Caco-2 (cell line): ENCODE measurements at places on chromosomes 6 and 20. TPM values are rescaled to one million over a fixed set of nuclear protein-coding genes. Genes with fewer than 3 reads are reported as not detected.

The CST11 gene
- not detected in 2 replicates for total RNA-seq

GRCh38 chr6:28207510-28208110 lies 17.5 kb upstream of the ZSCAN9 start:
- no peaks in the 10 kb centered on the region for H3K36me3 ChIP-seq
- no peak overlapping the region for H3K27ac ChIP-seq
- no peaks in the 10 kb centered on the region for H3K4me1 ChIP-seq
- DNase-seq = no peak
- H3K4me3 ChIP-seq = no peak overlapping the region
- no peaks in the 10 kb centered on the region for H3K27me3 ChIP-seq

DNA sequence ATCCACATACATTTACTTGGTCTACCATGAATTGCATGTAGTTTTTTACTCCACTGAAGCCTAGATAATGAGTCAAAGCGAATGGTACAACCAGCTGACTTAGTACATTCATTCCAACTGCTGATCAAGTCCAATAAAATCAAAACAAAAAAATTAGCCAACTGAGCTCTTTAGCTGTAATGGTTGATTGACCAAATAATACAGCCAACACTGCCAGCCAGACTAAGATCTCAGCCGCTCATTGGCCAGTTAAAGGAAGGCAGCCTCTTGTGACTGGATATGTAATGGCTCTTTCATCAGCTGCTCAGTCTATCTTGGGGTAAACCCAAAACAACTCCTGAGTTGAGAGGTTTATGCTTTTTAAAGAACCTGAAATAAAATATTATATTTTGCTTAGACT lies 204.3 kb upstream of the RSPO3 start:
- H3K4me3 ChIP-seq = no peak overlapping the region
- no peaks in the 10 kb centered on the region for H3K4me1 ChIP-seq
- H3K36me3 ChIP-seq = no peaks in the 10 kb centered on the region
- no peak for DNase-seq
- H3K27me3 ChIP-seq = no peaks in the 10 kb centered on the region
- no peak overlapping the region for H3K27ac ChIP-seq

DNA sequence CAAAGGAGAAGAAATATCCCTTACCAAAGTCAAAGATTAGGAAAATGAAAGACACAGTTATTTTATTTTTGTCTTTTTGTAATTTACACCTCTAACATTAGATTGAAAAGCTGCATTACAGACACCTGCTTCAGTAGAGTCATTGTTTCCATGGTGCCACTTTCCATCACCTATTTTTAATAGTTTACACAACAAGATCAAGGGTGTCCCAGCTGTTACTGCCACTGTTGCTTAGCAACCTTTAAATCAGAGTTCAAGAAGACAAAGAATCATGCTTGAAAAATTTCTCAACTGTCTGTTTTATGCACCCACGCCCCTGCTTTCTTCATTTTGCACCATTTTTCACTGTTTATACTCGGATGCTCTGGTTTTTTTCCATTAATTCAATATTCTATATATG lies 668.2 kb upstream of the GJE1 start:
- H3K4me1 ChIP-seq = no peaks in the 10 kb centered on the region
- no peaks in the 10 kb centered on the region for H3K36me3 ChIP-seq
- H3K27ac ChIP-seq = no peak overlapping the region
- no peak for DNase-seq
- no peaks in the 10 kb centered on the region; the same call in 1 of the 2 replicates for H3K27me3 ChIP-seq
- no peak overlapping the region for H3K4me3 ChIP-seq

DNA sequence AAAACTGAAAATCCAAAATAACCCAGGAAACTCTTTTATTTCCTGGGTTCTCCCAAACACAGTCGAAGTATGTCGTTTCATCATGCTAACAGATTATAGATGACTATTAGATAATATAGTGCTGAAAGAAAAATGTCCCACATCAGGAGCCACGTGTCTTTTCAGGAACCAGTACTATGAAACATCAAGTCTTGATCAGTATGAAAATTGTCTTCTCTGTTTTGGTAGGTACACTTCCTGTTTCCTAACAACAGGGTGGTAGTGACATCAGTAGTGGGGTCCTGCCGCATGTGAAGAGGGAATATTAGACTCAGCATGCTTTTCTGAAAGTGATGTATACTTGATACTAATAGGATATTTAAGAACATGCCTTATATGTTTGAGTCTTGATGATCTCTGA lies 136.7 kb downstream of the HIVEP1 start:
- no peaks in the 10 kb centered on the region for H3K27me3 ChIP-seq
- no peak overlapping the region for H3K4me3 ChIP-seq
- no peaks in the 10 kb centered on the region for H3K4me1 ChIP-seq
- no peaks in the 10 kb centered on the region for H3K36me3 ChIP-seq
- no peak for DNase-seq

GRCh38 chr6:165092881-165093595 lies 216.4 kb downstream of the C6orf118 start:
- peak overlapping the region; percentile 53 for H3K27ac ChIP-seq
- no peaks in the 10 kb centered on the region for H3K4me1 ChIP-seq
- H3K4me3 ChIP-seq = no peak overlapping the region
- no peaks in the 10 kb centered on the region for H3K27me3 ChIP-seq

GRCh38 chr6:41560431-41561192 lies 14.4 kb downstream of the FOXP4 start:
- no peak overlapping the region for H3K27ac ChIP-seq
- no peaks in the 10 kb centered on the region; the same call in 1 of the 2 replicates for H3K4me1 ChIP-seq
- H3K27me3 ChIP-seq = no peaks in the 10 kb centered on the region
- no peak overlapping the region for H3K4me3 ChIP-seq

DNA sequence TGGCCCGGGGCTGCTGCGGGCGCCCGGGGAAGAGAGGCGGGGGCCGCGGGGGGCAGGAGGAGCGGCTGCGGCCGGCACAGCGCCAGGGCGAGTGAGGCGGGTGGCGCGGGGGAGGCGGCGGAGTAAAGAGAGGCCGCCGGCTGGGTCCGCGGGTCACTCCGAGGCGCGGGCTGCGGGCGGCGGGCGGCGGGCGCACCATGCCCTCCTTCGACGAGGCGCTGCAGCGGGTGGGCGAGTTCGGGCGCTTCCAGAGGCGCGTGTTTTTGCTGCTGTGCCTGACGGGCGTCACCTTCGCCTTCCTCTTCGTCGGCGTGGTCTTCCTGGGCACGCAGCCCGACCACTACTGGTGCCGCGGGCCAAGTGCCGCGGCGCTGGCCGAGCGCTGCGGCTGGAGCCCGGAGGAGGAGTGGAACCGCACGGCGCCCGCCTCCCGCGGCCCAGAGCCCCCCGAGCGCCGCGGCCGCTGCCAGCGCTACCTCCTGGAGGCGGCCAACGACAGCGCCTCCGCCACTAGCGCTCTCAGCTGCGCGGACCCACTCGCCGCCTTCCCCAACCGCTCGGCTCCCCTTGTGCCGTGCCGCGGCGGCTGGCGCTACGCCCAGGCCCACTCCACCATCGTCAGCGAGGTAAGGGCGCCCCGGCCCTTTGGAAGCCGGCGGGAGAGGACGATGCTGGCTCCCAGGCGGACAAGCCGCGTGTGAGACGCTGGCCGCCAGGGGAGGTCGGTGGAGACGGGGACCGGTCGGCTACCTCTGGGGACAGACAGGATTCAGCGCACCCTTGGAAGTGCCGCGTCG lies at the start of gene SLC22A3:
TSS of gene SLC22A3 (plus strand) at position 156 of the 797 bp plus-strand sequence. CDS start at position 198, 42 bp downstream.
- no peaks in the 10 kb centered on the region; the same call in 1 of the 2 replicates for H3K36me3 ChIP-seq
- H3K27ac ChIP-seq = no peak within 1 kb of the TSS
- H3K27me3 ChIP-seq = no peaks in the 10 kb centered on the region

DNA sequence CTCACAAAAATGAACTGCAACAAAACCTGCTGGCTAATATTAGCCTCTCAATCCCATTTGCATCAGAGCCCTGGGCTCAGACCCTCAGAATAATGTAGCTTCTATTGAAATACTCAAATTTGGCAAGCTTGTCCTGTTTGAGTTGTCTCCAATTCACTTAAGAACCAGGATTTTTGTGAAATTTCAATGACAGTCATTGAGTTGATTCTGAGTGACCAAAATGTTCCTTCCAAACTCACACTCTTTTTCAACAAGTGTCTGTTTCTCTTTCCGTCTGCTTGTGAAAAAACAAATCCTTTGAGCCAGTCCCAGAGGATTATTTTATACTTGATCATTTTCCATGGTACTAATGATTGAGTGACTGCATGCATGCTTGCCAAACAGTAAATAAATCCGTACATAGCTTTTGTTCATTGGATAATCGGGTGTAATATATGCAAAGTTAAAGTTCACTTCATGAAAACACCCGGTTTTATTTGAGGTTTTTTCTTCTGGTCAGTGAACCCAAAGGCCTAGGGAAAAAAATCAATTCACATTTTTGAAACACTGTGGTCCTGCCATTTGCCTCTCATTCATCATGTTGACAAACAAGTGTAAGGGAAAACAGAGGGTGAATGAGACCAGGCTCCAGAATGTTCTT lies 16.4 kb upstream of the SLC22A2 start:
- no peaks in the 10 kb centered on the region for H3K36me3 ChIP-seq
- H3K27me3 ChIP-seq = no peaks in the 10 kb centered on the region
- DNase-seq = no peak
- no peaks in the 10 kb centered on the region for H3K4me1 ChIP-seq
- H3K4me3 ChIP-seq = no peak overlapping the region

The CUTA gene
- total RNA-seq = 166 and 177 TPM in 2 replicates

GRCh38 chr6:123168892-123169773 lies 173.1 kb downstream of the CLVS2 start:
- H3K36me3 ChIP-seq = no peaks in the 10 kb centered on the region
- no peak for DNase-seq
- H3K4me3 ChIP-seq = no peak overlapping the region

DNA sequence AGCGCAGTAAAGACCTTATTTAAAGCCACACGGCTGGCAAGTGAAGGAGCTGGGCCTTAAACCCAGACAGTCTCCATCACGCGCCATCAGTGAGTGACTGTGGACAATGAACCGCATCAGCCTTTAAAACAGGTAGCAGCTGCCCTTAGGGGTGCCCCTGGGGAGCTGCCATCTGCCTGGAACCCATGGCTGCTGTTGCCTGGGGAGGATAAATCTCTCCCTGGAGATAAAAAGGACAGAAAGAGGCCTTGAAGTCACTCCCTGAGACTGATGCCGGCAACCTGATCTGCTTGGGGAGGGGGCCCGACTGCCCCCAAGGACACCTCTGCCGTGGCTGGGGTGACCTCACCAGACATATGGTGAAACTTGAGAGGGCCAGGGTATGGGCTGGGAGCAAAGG lies 73.5 kb downstream of the PREX1 start:
- no peaks in the 10 kb centered on the region for H3K36me3 ChIP-seq
- no peaks in the 10 kb centered on the region for H3K4me1 ChIP-seq
- H3K4me3 ChIP-seq = no peak overlapping the region
- H3K27me3 ChIP-seq = no peaks in the 10 kb centered on the region

GRCh38 chr6:162970246-162970645 lies 242.5 kb downstream of the PACRG start:
- DNase-seq = no peak
- no peaks in the 10 kb centered on the region for H3K4me1 ChIP-seq
- H3K27ac ChIP-seq = no peak overlapping the region
- no peaks in the 10 kb centered on the region; the same call in 1 of the 2 replicates for H3K27me3 ChIP-seq
- H3K4me3 ChIP-seq = no peak overlapping the region

DNA sequence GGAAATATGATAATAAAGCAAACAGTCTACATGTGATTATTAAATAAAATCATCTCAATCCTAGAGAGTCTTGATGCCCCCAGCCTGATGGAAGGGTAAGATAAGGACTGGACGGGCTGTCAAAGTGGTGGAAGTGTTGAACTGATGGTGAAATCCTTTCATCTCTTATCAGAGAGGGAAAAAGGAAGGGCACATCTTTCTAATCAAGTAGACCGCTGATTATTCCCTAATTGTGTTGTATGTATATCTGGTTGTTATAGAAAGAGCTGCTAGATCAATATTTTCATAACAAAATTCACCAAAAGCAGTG lies 184.5 kb downstream of the PDE7B start:
- DNase-seq = no peak
- H3K4me3 ChIP-seq = no peak overlapping the region
- H3K36me3 ChIP-seq = no peaks in the 10 kb centered on the region
- H3K27ac ChIP-seq = no peak overlapping the region
- H3K27me3 ChIP-seq = no peaks in the 10 kb centered on the region
